ENCODE measurements at places on chromosomes 3 and 15. TPM values are rescaled to one million over a fixed set of nuclear protein-coding genes. Genes with fewer than 3 reads are reported as not detected.

Gene RAB6B
- total RNA-seq = 0.73 TPM

Gene PRTG
- total RNA-seq = not detected

DNA sequence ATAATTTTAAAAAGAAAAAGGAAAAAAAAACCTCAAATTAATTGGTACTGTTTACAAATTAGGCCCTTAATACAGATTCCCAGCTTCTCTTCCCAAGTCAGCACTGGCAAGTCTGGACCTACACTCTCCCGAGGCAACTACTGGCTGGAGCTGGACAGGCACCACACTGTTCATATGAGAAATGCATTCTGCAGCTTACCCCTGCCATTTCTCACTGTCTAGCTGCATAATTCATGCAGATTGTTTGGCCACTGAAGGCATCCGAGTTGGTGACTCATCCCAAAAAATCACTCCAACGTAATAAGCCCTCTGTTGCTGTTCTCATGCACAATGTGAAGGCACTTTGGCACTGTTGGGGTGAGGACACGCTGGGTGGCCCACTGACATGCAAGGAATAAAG lies 45.3 kb downstream of the ROPN1B start:
- peaks cover 11% of the 10 kb centered on the region for H3K4me1 ChIP-seq
- H3K27me3 ChIP-seq = no peaks in the 10 kb centered on the region
- DNase-seq = peak; percentile 35
- H3K36me3 ChIP-seq = peaks cover 35% of the 10 kb centered on the region
- no peak overlapping the region for H3K27ac ChIP-seq
- no peak overlapping the region for H3K4me3 ChIP-seq

GRCh38 chr15:63056829-63057228 lies 14.3 kb downstream of the TPM1 start:
- peaks cover 38% of the 10 kb centered on the region for H3K4me1 ChIP-seq
- no peaks in the 10 kb centered on the region for H3K27me3 ChIP-seq
- H3K4me3 ChIP-seq = no peak overlapping the region
- peaks cover 53% of the 10 kb centered on the region for H3K36me3 ChIP-seq
- H3K27ac ChIP-seq = no peak overlapping the region

GRCh38 chr3:124619887-124620599 lies 110.2 kb upstream of the UMPS start:
- DNase-seq = no peak
- no peaks in the 10 kb centered on the region for H3K36me3 ChIP-seq
- H3K27ac ChIP-seq = no peak overlapping the region
- no peaks in the 10 kb centered on the region for H3K27me3 ChIP-seq
- peaks cover 3% of the 10 kb centered on the region for H3K4me1 ChIP-seq

Measured in suprapubic skin (tissue), 4 donors.